ENCODE measurements at places on chromosomes 7 and 10.
A peak's percentile ranks its signal among the peaks of the same experiment; 100 is the strongest.

DNA sequence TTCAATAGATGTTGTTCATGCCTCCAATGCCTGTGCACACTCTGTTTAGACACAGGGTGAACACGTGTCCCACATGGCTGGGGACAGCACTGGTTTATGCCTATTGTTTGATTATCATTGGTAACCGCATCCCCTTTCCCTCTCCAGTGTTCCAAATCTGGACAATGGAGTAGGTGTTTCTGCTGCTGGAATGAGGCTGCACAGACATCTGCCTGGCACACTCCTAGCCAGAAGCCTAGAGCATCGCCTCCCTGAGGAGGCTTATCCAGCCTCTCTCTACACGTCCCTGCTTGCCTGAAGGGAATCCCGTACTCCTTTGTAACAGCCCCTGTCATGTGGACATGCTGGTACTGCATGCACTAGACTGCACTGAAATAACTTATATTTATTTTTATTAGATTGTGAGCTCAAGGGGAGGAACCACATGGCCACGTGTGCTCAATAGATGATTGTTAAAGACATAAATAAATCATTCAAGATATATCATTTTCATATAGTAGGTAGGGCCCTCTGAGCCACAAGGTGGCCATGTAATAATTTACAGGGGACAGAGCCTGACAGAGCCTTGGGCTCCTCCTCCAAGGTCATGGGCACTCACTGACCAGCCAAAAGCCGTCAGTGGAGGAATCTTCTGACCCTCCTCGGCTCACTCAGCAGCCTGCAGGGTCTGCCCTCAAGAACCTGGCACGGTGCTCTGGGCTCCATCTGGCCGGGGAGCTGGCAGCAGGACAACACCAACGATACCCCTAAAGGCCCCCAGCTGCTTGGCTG lies 310.9 kb upstream of the ZNF32 start:
- DNase-seq, result no peak

DNA sequence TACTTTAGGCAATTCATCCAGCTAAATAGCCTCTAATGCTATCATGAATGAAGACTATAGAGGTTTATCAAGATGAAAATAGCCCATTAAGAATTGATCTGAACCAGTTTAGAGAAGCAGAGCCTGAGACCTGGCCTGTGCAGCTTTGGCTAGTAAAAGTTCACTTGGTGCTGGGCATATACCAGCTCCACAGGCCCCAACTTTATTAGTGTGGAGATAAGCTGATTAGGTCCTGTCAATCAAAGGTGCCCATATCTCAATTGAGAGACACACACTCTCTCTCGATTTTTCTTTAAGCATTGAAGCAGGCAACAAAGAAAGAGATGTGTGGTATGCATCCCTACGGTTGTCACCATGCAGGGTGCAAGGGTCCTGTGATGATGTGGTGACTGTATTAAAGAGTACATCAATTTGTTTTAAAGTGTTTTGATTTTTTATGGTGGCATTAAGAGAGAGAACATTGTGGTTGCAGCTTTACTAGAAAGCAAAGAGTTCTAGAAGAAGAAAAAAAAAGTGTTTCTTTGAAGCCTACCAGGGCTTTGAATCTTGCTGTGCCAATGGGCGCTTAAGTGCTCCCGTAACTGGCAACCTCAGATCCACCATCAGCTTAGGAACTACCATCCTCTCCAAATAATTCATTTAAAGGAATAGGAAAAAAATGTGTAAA lies 111.6 kb downstream of the VTI1A start:
- DNase-seq, result no peak

DNA sequence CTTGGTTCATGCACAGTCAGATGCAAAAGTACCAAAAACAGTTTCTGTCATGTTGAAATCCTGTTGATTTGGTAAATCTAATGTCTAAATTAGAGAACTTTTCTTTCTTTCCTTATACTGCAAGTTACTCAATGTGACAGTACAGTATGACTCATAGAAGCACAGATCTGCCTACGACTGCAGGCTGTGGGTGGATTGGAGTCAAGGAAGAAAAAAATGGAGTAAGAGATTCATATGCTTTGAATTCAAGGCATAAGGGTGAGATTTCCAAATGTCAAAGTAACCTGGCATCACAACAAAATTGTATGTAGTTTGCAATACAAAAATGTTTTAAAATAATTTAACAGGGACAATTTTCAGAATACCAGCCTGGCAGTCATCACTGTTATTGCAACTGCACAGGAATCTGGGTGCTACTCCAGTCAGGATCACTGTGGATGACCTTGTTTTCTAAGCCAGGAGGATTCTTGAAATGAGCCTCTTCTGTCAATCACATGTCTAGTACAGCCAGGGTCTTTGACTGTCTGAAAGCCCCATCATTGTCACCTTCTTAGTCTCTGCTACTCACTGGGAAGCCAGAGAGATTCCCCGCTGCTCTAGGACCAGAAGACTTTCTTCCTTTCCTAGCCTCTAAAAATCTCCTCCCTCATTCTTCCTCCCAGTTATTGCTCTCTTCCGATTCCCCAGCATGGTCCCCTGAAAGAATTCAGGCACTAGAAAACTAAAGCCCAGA lies 83.6 kb downstream of the CD36 start:
- no peak for DNase-seq

DNA sequence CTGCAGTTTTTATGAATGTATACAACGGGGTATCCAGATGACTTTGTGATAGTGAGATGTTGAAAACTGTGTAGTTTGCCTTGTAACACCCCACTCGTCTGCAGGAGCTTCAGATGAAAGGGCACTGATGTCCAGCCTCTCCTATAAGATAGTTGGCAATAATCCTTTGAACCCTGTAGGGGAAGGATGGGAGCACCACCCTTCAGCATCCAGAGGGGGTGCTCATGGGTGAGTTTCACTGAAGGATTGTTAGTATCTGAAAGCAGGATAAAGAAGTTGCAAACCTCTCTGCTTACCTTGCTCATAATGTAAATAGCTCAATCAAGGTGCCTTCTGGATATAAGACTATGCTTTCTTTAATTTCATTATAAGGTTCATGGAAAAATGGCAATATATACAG lies 201.5 kb downstream of the TMEM178B start:
- DNase-seq, result no peak

- DNase-seq, result no peak
Observed at GRCh38 chr10:77289027-77289501, 348.5 kb downstream of the KCNMA1 start.

GRCh38 chr10:62037166-62037831 lies 135.8 kb downstream of the ARID5B start:
- DNase-seq, result no peak

DNA sequence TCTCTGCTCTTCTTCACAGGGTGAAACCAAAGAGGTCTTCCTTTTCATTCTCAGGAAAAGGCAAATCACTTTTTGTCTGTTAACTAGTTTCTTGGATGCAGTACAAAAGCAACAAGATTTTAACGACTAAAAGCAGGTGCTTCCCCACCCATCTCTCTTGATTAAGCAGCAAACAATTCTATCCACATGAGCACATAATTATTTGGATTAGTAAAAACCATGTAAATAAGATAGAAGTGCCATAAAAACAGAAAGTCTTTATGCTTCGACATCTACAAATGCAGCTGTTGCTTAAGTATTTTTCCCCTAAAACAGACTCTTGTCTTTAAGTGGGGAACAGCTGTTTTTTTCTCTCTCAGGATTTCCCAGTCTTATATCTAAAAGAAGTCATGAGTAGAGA lies 37.4 kb downstream of the USP54 start:
- no peak for DNase-seq

- no peak for DNase-seq
Observed at GRCh38 chr7:33423646-33424020, 294.3 kb downstream of the BBS9 start.

GRCh38 chr7:107359520-107360316 lies 110.1 kb upstream of the GPR22 start:
- DNase-seq, result no peak

- no peak for DNase-seq
Observed at GRCh38 chr7:7764520-7765396, 46.4 kb upstream of the RPA3 start.

- no peak for DNase-seq
Observed at GRCh38 chr10:84626397-84627087, 298.2 kb downstream of the CCSER2 start.

- no peak for DNase-seq
Observed at GRCh38 chr10:63579371-63580014, 58.3 kb downstream of the REEP3 start.

DNA sequence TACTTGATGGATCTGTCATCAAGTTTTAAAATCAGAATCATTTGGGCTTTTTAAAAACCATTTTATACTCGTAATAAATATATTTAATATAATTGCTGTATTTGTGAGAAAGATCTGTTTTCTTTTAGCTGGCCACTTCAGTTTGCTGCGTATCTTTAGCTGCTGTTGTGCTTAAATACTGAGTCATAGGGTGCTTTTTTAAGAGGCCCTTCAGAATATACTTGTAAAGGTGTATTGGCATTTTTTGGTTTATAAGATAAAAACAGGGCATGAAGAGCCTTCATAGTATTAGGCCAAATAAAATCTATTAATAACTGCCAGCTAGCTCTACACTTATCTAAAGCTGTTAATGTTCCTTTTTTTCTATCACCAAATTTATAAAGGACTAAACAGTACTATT lies 43.8 kb downstream of the STK17A start:
- no peak for DNase-seq

DNA sequence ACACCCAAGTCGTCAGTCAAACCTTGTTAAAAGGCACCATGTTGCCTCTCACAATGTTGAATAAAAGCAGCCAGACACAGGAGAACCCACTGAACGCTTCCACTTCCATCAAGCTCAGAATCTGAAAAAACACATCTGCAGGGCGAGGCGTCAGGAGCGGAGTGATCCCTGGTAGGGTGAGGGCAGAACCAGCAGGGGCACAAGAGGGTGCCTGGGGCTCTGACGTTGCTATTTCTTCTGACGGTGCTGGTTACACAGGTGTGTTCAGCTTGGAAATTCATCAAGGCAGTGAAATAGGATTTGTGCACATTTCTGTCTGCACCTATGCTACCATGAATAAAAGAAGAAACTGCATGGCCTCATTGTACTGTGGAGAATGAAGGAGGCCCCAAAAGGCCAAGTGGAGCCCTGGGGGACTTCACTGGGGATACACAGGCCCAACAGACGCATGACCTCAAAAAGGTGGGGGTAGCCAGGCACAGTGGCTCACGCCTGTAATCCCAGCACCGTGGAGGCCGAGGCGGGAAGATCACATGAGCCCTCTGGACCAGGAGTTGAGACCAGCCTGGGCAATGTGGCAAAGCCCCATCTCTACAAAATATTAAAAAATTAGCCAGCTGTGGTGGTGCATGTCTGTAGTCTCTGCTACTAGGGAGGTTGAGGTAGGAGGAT lies 19.2 kb upstream of the NCAPG2 start:
- no peak for DNase-seq

DNA sequence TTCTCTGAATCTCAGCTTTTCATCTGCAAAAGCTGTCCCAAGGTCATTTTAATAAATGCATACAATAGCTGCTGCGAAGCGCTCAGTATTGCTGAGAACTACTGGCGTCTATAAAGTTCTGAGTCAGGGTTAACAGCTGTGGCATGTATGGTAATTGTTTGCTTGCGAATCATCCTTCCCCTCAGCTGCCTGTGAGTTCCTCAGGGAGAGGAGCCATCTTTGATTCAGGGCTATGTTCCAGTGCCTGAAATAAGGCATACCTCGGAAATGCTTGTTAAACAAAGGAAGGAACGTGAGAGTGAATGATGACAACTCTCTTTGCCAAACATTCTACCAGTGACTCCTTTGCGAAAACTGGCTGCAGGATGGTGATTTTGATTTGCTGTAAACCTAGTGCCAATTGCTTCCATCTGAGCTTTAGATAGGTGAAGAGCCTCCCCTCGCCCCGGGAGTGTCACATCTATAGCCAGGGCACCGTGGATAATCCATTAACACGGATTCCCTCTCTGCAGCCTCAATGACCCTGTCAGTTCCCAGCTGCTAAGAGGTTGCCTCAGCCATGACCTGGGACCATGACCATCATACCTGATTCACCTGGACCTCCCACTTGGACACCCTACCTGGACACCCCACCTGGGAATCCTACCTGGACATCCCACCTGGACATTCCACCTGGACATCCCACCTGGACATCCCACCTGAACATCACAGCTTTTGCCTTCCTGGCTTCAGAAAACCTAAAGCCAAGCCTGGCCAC lies 39.6 kb downstream of the GPRIN2 start:
- DNase-seq, result peak; percentile 6

DNA sequence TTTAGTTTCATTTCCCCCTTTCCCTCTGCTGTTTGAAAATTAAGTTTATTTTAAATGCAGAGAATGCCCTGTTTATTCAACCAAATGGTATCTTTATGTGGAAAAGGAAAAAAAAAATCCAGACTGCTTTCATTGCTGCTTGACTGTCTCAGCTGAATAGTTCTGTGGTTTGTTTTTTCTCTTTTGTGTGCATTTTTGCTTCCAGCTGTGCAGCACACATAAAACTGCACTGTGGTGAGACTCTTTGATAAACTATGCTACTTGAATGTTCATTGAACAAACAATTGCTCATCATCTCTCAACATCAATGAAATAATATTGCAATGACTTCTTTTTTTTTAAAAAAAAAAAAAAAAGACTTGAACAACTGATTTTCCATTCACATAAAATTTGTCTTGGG lies 78.6 kb upstream of the GLI3 start:
- DNase-seq, result no peak

GRCh38 chr10:87930141-87930540 lies 66.7 kb downstream of the PTEN start:
- no peak for DNase-seq

- no peak for DNase-seq
Observed at GRCh38 chr10:79050896-79051555, 17.7 kb upstream of the ZMIZ1 start.

DNA sequence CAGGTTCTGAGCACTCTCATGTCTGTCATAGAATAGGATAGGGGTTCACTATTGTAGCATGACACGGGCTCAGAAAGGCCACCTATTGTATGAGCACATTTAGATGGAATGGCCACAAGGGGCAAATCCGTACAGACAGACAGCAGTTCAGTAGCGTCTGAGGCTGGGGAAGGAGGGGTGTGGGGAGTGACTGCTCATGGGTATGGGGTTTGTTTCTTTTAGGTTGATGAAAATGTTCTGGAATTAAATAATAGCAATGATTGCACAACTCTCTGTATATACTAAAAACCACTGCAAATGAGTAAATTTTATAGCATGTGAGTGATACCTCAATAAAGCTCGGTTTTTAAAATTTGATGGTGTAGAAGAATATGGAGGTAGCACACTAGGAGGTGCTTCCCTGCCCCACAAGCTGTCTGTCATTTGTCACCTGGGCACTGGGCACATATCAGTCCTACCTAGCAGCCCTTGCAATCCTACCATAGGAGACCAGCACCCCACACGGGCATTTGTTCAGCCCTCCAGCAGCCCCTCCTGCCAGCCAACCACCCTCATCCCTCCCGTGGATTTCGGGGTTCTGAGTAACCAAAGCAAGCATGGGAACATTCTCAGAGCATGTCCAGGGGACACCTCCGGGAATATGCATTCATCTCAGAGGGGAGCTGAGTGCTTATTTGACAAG lies 35.2 kb downstream of the KCNMA1 start:
- DNase-seq, result no peak

Data from stimulated activated naive CD8-positive, alpha-beta T cell treated with anti-CD3 and anti-CD28 coated beads, Interleukin-15, amount 100 ng/mL, for 72 hours (primary cell).